T-helper 17 cell (primary cell): ENCODE measurements at places on chromosomes 11 and 22. TPM values are rescaled to one million over a fixed set of nuclear protein-coding genes. Genes with fewer than 3 reads are reported as not detected.

Gene OSBP2
- total RNA-seq: 9.4 TPM

- no peak for DNase-seq
These were observed 101.0 kb downstream of the PDE2A start for GRCh38 chr11:72573072-72573854.

DNA sequence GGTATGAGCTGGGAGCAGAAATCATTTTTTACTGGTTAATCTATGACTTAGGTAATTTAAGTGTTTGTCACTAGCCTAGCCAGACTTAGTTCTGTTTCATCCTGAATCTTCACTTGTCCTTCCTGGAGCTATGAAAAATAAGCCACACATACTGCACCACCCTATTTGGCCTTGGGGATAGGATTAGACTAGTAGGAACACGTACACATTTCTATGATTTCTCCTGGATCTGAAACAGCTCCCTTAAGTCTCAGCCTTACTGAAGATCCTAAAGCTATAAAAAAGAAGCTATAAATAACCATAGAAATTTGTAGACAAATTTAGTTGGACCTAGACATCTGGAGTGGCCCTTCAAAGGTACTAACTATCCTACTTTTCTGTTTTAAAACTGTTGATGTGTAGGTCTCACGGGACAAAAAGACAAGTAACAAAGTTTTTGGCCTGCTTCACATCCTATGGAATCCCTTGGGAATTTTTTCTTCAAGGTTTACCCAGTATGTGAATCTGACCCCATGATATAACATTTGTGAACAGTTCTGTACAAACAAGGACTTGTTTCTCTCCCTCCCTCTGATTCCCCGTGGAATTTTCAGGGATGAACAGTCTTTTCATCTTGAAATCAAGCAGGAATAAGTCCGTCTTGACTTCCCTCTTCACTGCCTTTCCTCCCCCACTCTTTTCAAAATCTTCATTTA lies 275.0 kb downstream of the FAM76B start:
- no peak for DNase-seq

DNA sequence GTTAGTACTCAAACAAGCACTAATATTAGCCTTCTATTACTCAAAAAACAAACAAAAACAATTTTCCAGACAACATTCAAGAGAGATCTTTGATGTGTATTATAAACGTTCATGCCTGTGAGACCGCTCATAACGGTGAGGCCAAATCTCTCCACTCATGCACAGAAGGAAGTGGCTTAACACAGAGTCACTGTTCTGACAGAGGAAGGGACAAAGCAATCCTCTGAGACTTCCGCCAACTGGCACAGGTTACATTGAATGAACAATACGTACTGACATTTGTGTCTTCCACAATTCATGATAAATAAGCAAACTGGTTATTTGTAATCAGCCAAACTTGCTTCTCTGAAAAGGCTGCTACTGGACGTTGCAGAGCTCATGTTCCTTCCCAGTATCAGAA lies 30.5 kb downstream of the CHKA start:
- DNase-seq: no peak

DNA sequence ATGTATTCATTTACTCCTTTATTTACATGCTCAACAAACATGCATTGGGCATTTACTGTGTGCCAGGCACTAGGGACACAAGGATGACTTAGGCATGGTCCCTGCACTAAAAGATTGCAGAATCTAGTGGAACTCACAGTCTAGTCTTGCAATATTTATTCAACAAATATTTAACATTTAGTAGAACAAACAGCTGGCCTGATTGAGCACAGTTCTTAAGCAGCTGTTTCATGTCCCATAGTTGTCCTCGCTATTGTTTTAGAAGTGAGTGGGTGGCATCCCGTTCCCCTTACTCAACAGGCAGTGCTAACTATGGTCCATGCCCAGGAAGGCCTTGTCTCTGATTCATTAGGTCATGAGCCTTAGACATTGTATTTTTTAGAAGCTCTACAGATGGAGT lies 459.9 kb upstream of the CADM1 start:
- no peak for DNase-seq

DNA sequence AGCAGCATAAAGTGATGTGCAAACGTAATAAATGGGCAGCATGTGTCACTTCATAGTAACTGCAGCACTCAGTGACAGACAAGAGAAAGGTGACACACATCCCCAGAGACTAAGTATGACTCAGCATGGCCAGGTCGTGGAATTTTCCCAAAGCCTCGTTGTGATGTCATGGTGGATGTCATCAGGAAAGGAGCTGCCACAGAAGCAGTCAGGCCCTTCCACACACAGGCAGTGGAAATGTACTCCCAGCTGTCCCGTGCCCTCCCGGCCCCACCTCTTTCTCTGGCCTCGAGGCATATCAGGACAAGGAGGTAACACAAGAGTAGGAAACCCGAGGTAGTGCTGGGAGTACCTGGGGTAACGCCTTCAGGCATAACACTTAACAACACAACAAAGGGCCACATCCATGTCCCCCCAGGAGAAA lies 8.1 kb downstream of the PC start:
- DNase-seq: no peak

GRCh38 chr22:23107487-23108248 lies 34.1 kb downstream of the RSPH14 start:
- no peak for DNase-seq

DNA sequence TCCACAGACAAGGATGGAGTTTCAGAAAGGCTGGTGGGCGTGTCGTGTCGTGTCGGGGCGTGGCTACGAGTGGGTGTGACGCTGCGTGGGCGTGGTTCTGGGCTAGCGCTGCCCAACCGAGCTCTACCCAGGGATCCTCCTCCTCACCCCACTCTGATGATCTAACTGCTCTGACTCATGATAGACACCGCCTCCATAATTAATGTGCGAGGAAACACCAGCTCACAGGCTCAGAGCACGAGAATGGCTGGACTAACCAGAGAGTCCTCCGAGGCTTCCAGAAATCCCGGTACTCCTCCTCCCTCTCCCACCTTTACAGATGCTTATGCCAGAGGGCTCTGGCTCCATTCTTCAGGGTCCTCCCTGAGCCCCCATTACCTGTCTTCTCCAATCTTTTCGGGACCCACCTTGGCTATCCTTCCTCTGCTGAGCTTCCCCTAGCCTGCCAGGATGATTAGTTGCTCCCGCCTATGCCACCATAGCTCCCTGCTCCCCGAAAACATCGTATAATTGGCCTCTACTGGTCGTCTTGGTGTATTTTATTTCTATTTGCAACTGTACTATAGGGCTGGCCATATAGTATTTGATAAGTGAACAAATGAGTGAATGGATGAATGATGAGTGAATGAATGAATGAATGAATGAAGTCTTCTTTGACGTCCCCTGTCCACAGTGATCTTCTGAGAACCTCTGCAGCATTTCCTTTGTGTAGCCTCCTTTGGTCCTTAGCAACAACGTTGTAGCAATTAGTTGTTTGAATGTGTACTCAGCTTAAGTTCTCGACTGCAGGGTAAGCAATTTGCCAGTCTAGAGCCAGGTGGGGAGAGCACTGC lies 21.7 kb downstream of the TMPRSS13 start:
- peak; percentile 38 for DNase-seq
